ENCODE measurements at places on chromosomes 11 and 22.

- peak; percentile 81 for DNase-seq
Observed at GRCh38 chr11:131977854-131978253, 607.4 kb downstream of the NTM start.

DNA sequence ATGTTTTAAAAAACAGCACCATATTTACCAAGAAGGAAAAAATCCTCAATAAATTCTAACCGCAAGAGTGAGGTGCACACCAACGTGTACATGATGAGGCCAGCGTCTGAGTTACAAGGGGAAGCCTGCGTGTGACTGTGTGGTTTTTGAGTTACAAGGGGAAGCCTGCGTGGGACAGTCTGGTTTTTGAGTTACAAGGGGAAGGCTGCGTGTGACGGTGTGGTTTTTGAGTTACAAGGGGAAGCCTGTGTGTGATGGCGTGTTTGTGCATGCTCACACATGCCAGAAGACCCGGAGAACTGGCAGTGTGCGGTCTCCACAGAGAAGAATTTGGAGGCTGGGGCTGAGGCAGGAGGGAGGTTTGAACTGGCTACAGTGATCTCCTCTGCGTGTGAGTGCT, 1376.4 kb downstream of the TBC1D22A start:
- DNase-seq = no peak

DNA sequence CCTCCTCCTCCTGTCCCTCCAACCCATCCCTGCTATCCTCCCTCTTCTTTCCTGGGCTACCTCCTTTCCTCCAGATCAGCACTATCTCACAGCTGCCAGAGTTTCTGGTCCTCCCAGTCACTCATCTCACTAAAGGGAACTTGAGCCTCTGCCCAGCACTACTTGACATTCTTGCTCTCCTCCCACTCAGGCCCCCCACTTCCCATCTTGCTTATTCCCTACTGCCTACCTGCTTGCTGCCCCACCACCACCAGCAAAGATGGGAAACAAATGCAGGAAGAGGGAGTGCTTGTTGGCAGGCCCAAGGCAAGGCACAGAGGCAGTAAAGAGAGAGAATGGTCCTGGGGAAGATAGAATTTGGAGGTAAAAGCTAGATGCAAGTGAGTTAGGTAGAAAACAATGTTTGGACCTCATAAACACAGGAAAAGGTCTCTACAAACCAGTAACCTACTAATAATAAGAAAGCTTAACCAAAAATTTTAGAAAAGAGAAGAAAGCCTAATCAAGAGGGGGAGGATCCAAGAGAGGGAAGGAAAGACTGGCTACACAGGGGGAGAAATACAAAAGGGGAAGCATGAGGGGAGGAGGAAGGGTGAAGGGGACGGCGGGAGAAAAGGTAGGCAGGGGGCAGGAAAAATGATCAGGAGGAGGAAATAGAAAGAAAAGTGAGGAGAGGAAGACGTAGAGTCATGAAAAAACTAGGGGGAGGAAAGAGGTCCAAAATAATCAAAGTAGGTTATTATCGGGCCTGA, 63.6 kb downstream of the PAK1 start:
- DNase-seq = peak; percentile 7

DNA sequence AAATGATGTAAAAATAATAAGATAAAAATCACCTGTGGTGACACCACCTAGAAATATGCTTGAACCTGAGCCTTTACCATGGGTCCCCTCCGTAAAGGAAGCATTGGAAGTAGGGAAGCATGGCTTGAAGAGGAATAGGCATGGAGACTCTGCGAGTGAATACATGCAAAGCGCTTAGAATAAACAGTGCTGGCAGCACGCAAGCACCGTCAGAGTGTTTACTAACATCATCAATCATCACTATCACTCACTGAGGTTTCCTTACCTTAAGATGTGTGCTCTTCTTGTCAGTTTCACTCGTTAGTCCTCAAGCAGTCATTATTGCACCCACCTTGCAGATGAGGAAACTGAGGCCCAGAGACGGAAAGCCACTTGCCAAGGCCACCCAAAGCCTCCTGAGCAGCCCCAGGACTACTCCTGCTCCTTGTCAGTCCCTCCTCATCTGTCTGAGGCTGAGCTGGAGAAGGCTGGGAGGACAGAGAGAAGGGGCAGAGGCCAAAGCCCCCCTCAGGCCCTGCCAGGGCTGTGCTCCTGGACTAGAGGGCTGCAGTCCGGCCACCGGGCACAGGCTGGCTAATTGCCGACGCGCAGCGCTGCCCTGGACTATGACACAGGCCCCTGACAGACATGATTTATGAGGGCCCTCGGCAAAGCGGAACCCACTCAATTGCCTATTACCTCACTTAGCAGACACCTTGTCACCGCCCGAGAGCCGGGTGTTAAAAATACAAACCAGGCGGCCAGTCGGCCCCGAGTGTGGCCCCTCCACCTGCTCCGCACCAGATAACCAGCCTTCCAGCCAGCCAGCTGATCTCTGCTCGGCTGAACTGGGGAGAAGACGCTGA, 168.9 kb downstream of the MN1 start:
- no peak for DNase-seq

DNA sequence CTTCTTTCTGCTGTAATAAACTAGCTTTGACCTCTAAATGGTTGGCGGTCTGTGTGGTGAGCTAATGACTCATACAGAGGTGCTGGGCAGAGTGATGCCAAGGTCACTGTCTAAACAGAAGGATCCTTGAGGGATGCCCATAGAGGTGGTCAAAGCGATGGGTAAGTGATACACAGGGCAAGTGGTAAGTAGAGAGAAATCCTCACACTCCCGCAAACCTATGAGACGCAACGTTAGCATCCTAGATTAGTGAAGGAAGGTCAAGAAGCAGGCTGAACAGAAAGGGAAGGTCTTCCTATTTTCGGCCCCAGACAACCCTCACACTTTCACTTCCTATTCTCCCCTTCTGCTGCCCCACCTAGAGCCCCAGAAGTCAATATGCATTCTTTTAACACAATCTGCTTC, 65.6 kb upstream of the SESN3 start:
- DNase-seq = no peak

DNA sequence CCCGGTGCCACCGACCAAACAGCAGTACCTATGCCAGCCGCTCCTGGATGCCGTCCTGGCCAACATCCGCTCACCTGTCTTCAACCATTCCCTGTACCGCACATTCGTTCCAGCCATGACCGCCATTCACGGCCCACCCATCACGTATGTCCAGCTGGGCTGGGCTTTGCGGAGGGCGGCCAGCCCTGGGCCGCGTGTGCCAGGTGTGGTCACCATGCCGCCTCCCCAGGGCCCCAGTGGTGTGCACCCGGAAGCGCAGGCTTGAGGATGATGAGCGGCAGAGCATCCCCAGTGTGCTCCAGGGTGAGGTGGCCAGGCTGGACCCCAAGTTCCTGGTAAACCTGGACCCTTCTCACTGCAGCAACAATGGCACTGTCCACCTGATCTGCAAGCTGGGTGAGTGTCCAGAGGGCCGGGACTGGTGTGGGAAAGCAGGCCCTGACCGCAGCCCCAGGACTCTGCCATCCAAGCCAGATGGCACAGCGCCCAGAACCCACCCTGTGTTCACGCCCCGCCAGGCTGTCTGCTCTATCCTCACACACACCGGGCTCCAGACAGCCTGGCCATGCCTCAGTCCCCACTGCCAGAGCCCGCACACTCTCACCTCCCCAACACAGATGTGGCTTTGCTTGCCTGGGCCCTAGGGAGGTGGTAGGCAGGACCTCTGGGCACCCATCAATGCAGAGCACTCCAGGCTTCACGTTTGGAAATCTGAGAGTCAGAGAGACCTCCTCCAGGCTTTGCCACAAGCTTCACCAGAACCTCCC, 77.6 kb downstream of the MED15 start:
- no peak for DNase-seq

DNA sequence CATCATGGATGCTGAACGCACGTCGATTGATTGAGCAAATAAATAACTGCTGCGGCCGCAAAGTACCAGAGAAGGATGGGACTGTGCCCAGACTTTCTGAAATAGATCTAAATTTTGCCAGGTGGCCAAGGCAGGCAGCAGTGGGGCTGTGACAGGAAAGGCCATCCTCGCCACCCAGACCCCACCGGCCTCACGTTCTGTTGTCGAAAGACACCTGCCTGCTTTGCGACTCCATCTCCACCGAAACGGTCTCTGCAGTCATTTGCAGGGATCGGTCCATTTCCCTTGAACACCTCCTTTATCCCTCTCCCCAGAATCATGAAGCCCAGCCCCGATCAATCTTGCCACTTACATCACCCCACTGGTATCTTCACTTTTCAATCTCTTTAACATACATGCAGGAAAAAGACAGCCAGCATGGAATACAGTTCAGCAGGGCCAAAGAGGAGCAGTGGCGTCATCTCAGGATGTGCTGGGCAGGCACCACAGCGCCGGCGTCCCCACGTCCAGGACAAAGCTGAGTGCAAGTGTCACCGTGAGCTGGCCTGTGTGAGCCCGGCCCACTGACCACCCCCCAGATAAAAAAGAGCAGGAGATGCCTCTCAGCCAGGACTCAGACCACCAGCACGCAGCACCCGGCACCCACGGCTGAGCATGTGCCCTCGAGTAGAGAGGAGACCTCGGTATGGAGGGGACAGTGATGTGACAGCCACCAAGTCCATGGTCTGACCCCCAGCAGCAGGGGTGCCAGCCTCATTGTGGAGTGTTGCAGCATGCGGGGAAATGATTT, 610.3 kb downstream of the TBC1D22A start:
- DNase-seq = no peak
